CD8-positive, alpha-beta memory T cell (primary cell): ENCODE measurements at places on chromosomes 12 and 14. TPM values are rescaled to one million over a fixed set of nuclear protein-coding genes. Genes with fewer than 3 reads are reported as not detected.

GRCh38 chr12:1282670-1283315 is 291.8 kb downstream of the ERC1 start:
- H3K4me1 ChIP-seq, result no peaks in the 10 kb centered on the region
- H3K4me3 ChIP-seq, result no peak overlapping the region
- H3K27me3 ChIP-seq, result no peaks in the 10 kb centered on the region
- no peaks in the 10 kb centered on the region for H3K36me3 ChIP-seq
- no peak overlapping the region for H3K27ac ChIP-seq
- DNase-seq, result no peak

- no peaks in the 10 kb centered on the region for H3K4me1 ChIP-seq
- no peaks in the 10 kb centered on the region for H3K27me3 ChIP-seq
- H3K27ac ChIP-seq, result no peak overlapping the region
- no peak overlapping the region for H3K4me3 ChIP-seq
Observed at GRCh38 chr12:62683776-62684569, 217.3 kb downstream of the MON2 start.

- H3K36me3 ChIP-seq, result no peaks in the 10 kb centered on the region
- no peaks in the 10 kb centered on the region for H3K27me3 ChIP-seq
- peak; percentile 20 for DNase-seq
- H3K4me3 ChIP-seq, result peak overlapping the region; percentile 87
Observed at GRCh38 chr12:89525305-89525823, 483 bp downstream of the POC1B start.

The PRIM1 gene
- total RNA-seq, result 79.1 TPM

The KCNJ8 gene
- not detected for total RNA-seq
